Forelimb muscle (tissue), 1 donor: ENCODE measurements at places on chromosomes 4 and X. TPM values are rescaled to one million over a fixed set of nuclear protein-coding genes. Genes with fewer than 3 reads are reported as not detected.

Gene MANBA
- 9.4 TPM for polyA plus RNA-seq

Gene GAGE12H
- not detected for polyA plus RNA-seq

Gene INPP4B
- 36.4 TPM for polyA plus RNA-seq

Gene ITM2A
- polyA plus RNA-seq, result 673 TPM

Gene SSX4
- not detected for polyA plus RNA-seq

DNA sequence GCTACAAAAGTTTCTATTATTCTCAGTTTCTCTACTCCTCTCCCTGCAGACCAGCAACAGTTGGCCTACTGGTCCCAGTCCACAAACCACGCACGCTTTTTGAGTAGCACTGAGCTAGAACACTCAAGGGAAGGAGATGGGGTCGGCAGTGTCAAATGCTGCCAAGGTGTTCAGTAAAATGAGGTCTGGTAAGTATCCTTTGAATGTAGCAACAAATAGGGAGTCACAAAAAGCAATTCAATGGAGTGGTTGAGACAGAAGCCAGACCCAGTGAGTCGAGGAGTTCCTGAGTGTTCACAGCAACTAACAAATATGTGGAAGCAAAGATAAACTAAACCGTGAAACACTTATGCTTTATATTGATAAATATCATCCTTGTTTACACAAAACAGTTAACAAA lies 355.7 kb downstream of the MID1IP1 start:
- no peak for DNase-seq

DNA sequence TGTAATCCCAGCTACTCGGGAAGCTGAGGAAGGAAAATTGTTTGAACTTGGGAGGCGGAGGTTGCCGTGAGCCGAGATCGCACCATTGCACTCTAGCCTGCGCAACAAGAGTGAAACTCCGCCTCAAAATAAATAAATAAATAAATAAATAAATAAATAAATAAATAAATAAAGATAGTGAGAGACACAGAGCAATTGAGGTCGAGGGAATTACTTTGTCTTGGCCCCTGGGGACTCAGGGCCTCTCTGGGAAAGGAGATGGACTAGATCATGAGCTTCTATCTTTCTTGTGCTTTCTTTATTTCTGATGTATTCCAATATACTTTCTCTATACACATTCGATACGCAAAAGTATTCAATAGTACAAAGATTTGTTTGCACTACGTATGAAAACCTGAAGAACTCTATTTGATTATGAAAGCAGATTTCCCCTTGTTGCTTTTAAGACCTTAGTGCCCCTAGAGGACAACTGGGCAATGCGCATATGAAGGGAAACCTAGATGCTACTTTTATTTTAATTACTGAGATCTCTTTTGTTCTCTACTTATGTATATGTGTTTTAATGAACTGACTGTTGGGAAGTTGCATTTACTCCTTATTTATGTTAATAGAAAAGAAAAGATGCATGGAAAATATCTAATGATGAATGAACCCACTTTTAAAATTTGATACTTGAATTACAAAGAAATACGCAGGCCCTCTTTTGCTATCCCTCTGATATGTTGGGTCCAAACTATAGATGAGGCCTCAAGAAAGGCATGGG lies 12.8 kb upstream of the ELOVL6 start:
- no peak for DNase-seq
